ENCODE measurements at places on chromosomes 7 and 10. TPM values are rescaled to one million over a fixed set of nuclear protein-coding genes. Genes with fewer than 3 reads are reported as not detected.

DNA sequence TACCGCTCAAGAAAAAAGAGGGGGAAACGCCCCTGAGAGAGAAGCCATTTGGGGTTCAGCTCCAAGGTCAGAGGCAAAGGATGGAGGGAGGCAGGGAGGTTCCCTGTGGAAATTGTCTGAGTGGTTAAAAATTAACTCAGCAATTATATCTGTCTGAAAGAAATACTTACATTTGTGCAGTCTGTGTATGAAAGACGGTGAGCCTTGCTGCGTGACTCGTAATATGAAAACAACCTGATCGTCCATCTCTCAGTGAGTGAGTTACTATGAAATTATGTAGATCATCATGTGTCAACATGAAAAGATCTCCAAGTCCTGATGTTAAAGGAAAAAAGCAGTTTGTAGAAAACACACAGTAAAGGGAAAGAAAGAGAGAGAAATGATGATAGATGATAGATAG is 67.2 kb upstream of the FAM204A start:
- no peak for DNase-seq

GRCh38 chr7:148950806-148951205 is 66.7 kb upstream of the EZH2 start:
- DNase-seq = no peak

The GPC2 gene
- 4.4 TPM for polyA plus RNA-seq

- no peak for DNase-seq
These were observed 15.7 kb upstream of the RNF216 start for GRCh38 chr7:5797179-5797578.

DNA sequence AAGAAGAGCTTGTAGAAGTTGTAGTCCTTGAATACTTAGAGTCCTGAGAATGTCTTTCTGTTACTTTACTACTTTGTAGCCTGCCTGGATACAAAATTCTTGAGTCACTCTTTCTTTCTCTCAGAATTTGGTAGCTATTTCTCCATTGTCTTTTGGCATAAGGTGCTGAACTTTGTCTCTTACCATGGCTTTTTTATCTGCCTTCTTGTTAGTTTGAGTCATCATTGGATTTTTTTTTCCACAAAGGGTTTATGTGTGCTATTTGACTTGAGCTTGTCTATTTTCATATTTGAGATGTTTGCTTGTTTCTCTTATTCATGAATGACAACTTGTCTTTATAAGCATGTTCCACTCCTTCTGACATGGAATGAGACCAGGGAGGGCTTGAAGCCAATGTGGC is 74.5 kb upstream of the EXOC6 start:
- no peak for DNase-seq

- no peak for DNase-seq
These were observed 26.6 kb upstream of the FAM20C start for GRCh38 chr7:165661-166337.

DNA sequence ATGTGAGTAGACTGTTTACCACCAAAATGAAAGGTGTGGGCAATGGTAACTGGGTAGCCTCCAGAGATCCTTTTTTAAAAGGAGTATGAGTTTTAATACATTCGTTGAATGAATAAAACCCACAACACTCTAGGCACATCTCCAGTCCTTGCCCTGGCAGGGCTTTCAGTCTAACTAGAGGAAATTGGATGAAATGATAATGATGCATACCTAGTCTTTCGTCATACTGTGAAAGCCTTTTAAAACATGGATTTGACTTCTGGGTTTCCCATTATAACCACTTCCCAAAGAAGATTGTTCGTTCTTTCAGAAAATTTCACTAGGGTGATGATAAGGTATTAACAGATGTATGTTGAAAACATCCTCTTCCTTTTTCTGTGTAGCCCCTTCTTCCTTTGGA is 110.8 kb downstream of the REEP3 start:
- DNase-seq = no peak

DNA sequence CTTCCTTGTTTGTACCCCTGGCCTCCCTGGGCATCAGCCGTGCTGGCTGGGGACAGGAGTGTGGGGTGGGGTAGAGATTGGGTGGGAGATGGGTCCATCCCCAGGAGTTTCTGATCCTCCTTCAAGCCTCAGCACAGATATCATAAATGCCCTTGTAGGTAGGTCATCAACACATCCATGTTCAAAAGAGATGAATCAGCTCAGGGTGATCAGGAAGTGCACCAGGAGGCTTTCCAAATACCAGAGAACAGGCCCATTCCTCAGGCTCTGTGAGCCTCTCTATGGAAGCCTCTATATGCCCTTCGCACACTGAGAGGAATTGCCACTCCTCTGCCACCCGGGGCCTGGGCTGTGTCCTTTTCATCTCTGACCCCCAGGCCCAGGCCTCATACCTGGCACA is 31.9 kb upstream of the ADCYAP1R1 start:
- DNase-seq = peak; percentile 27

DNA sequence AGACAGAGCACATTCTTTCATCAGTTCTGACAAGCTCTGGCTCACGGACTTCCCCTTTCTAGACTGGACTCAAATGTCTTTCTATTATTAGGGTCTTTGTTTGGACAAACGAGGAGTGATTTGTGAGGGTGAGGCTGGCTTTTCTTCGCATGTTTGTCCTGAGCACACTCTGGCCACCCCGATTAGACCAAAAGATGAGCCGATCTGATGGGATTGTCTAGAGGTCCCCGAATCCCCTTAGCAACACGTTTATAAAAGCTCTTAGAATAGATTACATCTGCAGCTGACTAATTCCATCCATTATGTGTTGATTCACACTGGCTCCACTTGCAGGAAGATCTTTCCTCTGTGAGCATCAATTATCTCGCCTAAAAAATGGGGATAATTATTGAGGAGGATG is 675.4 kb upstream of the AUTS2 start:
- DNase-seq = no peak

The NME8 gene
- polyA plus RNA-seq = 1.5 TPM

DNA sequence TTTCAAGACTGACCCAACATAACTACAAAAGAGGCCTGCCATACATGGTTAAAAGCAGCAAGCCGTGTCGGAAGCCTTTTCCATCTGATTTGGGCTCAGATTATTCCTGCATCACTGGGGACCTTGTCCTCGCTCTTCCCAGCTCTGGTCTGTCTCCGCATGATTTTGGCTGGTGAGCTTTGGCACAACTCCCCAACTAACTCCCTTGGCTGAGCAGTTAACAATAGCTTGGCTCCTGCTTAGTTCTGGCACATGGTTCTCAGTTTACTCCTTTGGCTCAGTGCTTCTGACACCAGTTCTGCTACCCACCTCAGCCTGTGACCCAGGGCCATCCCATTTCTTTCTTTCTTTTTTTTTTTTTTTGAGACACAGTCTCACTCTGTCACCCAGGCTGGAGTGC is 17.0 kb downstream of the AGK start:
- no peak for DNase-seq

- peak; percentile 88 for DNase-seq
These were observed 457 bp downstream of the ACADSB start for GRCh38 chr10:123009105-123009820.

DNA sequence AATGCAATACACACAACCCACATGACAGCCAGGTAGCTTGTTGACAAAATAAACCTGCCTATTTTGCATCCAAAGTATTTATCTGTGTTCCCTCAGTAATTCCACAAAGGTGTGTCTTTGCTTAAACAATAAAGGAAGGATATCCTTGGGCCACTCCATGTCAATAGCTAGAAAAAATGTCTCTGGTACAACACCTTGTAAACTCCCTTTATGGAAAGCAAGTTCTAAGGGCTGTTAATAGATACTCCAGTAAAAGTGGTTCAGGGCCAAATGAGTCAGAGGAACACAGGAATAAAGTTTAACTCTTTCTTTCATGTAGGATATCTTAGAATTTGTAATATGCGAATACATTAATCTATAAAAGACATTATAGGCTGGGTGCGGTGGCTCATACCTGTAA is 96.9 kb upstream of the LRRTM3 start:
- no peak for DNase-seq

DNA sequence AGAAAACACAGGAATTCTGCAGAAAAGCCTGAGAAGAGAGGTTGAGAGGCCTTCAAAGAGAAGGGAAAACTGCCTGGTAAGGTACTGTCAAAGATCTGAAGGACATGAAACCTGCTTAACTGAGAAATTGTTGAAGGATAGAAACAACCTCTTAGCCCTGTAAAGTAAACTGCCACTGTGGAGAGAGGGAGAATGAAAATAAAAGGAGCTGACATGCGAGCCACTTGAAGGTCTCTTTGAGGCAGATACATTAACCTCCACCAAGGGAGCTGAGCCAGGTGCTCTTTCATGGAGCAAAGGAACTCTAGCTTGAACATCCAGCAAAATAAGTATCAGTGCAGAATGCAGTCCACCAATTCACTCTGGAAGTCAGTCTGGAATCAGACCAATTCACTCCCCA is 108.8 kb upstream of the FEZF1 start:
- no peak for DNase-seq

GRCh38 chr7:105987046-105987445 is 24.0 kb downstream of the CDHR3 start:
- no peak for DNase-seq

The BMPER gene
- 0.22 TPM for polyA plus RNA-seq

The CHAT gene
- polyA plus RNA-seq = not detected

- DNase-seq = peak; percentile 15
These were observed 62.0 kb downstream of the SLIT1 start for GRCh38 chr10:97123765-97124164.

DNA sequence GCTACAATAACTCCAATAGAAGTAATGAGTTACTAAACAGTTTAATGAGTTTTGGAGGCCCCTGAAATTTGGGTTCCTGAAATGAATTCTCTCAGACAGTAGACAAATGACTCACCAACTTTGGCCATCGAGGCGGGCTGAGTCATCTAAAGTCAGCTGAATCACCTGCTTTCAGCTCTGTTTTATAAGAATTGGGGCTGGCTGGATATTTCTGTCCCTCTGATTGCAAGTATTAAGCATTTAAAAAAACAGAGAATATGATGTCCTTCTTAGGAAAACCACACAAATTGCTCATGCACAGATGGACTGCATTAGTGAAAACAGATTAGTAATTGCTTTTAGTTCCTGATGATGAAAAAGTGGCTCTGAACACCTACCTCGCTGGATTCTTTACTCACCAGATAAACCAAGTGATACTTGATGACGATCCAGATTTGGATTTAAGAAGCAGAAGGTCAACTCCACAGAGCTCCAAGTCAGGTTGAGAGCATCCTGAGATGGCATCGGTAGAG is 59.1 kb downstream of the ZNF365 start:
- no peak for DNase-seq

DNA sequence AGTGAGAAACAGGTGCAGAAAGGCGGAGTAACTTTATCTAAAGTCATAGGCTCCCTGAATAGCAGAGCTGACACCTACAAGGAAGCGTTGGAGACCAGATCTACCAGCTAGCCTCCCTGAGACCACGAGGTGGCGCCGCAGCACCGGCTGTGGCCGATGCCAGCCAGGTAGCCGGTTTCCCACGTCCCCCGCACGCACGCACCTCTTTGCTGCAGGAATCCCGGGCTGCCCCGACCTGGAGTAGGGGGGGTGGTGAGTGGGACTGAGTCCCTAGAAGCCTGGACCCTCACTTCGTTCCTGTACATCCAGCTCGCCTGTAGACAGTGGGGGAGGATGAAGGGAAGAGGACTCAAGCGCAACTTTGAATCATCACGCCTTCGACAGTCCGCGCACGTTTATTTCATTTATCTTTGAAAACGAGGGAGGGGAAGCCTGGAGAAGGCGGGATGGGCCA is 3.7 kb downstream of the ELOVL3 start:
- DNase-seq = peak; percentile 97

Data from spleen (tissue), 13 donors.